ENCODE measurements at places on chromosomes 5 and 9.

DNA sequence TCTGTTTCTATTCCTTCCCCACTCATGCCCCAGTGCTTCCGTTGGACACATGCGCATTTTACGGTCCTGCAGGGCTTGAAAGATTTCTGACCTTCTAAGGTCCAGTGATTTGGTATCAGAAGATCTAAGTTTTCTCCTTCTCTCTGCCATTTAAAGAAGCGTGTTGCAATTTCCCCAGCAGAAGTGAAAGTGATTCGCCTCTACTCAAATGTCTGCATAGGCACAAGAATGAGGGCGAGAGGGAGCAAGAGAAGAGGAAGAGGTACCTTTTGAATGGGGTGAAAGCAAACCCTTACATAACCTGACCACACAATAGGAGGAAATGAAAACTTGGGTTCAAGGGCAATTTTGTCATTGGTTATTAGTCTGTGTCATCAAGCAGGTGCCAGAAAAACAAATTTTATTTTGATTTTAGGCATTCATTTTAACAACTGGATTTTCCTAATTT, 31.7 kb upstream of the NR3C1 start:
- peak; percentile 15 for DNase-seq

DNA sequence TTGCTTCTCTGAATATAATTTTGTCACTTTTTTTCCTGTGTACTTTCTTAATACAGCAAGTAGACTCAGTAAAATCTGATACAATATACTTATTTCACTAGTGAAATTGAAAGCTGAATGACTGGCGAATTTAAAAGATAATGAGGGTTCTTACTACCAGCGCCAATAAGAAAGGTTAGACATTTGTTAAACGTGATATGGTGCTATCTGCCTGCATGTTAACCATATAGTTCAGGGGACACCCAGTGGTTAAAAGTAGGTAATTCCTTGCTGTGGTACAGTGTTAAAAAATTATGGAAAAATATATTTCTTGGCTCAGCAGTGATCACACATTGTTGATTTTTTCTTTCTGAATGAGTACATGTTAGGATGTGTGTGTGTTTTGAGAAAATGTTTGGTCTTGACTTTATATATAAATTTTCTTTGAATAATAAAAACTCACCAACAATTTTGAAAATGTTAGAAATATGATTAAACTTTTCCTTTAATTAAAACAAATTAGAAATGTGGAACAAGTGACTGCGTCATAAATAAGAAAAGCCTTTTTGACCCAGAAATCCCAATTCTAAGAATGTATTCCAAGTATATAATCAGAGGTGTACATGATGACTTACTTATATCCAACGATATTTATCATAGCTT, 25.8 kb downstream of the CAST start:
- DNase-seq, result peak; percentile 68

- no peak for DNase-seq
These were observed 68.7 kb upstream of the OSMR start for GRCh38 chr5:38777111-38777510.

DNA sequence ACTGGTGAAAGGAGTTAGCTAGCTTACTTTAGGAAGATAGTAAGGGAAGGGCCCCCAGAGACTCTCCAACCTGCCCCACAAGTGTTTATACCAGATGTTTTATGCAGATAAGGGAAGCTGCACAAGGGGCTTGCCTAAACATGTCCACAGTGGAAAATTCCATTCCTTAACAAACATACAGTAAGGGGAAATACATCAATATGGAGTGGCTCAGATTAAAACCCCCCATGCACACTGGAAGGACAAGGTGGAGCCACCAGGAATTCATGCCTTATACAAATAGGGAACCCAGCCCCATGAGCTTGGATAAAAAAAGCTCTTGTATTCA, 106.3 kb upstream of the GPBP1 start:
- DNase-seq, result peak; percentile 71

DNA sequence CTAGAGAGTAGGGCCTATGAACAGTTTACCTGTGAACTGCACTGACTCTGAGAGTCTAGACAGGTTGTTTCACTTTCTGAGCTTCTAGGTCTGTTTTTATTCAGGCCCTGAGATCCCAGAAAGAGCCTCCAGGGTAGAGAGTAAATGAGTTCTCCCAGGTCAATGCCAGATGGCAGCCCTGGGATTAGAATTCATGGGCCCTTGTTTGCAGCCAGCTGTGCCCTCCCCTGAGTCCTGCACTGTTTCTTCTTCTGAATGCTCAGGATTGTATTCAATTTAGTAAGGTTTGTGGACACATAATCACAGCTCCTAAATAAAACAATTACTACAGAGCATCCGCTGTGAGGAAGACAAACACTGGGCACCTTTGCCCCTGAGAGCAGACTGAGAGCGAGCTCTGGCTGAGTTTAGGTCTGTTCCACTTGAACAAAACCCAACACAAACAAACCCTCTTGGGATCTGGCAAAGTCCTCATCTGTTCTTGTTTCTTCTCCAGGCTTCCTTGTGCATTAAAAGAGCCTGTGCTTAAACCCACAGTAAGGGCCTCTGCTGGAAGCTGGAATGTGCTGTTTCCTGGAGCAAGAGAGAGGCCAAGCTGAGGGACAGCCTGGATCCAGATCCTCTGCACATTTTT, 29.9 kb downstream of the FAM219A start:
- DNase-seq, result no peak

- no peak for DNase-seq
These were observed 202.8 kb downstream of the SPOCK1 start for GRCh38 chr5:137296213-137296781.

DNA sequence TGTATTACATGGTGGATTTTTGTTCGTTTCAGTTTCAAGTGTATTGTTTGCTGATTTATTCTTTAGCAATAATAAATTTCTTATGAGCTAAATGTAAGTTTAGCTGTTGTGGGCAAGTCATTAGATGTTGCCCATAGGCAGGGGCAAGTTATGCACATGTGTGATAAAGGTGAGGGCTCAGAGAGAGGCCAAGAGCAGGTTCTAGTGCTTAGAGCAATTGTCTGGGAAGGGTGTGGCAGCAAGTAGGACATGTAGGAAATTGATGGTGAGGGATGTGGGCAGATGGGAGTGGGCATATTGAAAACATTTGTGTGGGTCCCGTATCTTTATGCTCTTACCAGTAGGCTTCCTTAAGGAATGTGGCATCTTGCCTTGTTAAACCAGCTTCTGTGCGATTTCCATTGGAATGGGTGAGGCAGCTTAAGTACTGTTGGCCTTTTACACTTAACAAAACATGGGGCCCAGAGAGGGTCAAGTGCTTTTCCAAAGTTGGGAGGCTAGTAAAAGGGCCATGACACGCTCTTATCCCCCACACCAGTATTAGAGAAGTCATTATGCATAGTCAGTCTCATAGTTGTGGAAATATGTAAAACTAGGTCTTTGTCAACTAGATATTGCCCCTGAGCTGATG, 60.6 kb downstream of the KDM4C start:
- no peak for DNase-seq

DNA sequence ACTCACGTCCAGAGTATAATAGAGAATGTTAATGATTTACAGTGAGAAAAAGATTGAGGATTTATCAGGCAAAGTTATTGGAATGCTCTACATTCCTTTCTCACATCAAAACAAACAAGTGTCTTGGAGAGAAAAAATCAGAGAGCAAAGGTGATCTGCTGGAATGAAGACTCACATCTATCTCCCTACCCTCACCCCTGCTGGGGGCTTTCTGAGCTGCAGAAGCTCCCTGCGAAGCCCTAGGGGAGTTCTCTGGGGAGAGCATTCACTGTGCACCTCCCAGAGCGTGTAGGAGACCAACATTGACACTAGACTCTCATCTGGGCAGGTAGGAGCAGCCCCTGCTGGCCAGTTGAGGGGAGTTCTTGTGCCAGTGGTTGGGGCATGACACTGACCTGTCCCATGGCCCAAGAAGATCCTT, 76.6 kb upstream of the ADAMTS16 start:
- no peak for DNase-seq

DNA sequence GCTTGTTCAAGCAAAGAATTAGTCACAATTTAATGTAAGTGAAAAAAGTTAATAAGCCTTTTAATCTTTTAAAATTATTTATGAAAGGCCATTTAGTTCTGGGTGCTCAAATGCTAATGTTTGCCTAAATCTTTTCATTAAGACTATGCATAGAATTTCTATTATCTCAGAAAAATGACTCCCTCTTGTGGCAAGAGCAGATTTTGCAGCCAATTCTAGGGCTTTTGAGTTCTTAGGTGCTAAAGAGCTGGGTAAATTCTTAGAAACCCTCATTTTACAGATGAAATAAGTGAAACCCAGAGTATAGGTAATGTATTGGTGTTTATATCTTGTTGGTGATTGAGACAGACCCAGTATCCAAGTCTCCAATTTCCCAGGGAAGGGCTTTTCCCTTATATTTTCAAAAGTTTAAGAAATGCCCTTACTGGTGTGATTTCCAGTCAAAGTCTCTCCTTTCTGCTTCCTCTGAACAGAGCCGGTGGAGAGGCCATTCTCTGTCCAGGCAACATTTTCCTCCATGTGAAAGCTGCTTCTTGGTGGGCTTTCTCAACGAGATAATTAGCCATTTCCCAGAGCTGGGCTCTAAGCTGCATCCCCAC, 24.1 kb upstream of the PCSK5 start:
- peak; percentile 67 for DNase-seq

GRCh38 chr5:33891446-33891787, 373 bp downstream of the ADAMTS12 start:
- no peak for DNase-seq

GRCh38 chr5:113344973-113345940, 89.5 kb downstream of the TSSK1B start:
- peak; percentile 89 for DNase-seq

DNA sequence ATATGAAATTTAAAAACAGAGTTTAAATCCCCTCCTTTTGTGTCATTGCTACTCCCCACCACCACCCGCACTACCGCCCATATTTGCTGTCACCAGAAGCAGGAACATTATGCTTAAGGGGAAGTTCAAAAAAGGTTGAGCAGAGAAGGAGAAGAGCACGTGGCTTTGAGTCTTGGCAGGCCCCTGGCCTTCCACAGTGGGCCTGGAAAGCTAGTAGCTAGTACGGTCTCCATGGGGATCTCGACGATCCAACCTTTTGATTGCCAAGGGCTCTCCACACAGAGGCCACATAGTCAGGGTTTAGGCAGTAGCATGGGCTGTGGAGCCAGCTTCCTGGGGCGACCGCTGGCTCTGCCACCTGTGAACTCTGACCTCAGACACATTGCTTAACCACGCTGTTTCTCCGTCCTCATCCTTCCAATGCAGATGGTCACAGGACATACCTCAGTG, 90.1 kb downstream of the GOLPH3 start:
- DNase-seq, result no peak

GRCh38 chr5:160925281-160925680, 73.3 kb upstream of the ATP10B start:
- no peak for DNase-seq

GRCh38 chr5:123007754-123008153, 28.8 kb downstream of the PPIC start:
- no peak for DNase-seq

DNA sequence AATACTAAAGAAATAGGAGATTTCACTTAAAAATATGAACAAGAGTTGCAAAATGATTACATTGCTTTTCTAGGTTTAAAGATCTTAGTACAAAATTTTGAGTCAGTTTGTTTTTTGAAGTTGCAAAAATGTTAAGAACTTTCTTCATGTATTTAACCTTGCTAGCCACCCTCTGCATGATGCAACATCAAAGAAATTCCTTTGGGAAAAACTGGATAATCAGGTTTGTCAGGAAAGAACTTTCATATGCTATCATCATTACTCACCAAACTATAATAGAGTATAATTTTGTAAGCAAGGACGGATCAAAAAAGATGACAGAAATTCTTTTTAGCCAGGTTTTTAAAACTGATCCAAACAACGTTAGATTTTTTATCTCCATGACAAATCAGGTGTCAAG, 116.9 kb upstream of the MRPS30 start:
- DNase-seq, result peak; percentile 90

DNA sequence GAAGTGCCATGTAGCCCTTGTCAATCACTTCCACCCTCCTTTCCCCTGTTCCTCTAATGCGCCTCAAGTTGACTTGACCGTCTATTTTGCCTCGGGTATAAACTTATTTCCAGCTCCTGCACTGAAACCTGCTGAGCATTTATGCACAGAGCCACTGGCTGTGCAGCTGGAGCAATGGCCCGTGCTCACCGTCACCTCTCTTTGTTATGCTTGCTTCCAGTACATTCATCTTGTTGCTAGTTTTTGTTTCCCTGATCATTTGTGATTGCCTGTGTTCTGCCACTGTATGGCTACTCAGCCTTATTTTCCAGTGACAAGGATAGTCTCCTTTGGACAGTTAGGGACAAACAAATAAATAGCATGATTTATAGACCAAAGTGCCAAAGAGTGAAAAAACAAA, 183.1 kb upstream of the C9orf72 start:
- peak; percentile 24 for DNase-seq

DNA sequence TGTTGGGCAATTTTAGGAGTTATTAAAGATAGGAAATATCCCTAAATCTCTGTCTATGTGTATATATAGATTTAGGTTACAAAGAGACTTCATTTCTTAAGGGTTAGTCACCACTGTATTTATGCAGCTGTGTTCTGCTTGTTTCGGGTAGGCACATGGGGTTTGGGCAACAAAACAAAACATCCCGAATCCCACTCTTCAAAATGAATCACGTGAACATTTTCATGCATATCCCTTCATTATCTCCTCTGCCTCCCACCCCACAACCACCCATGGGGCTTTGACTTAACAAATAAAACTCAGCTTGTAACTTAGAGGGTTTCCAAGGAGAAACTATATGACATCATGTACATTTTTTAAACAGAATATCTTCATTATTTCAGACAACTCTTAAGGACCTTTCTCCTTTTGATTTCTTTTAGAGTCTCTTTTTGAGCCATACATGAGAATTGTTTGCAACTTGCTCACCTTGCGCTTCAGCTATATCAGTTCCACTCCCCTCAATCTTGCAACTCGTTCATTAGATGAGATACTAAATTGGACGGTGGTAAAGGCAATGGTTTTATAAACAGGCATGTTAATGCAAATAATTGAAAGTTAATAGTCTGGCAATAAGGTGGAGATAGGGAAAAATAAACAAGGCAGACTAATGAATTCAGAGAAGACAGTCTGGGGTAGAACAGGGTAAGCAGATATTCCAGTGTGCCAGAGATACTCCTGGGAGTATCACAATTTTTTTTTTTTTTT, 136.7 kb downstream of the CD180 start:
- DNase-seq, result peak; percentile 56

Data from epithelial cell of esophagus (primary cell).